ENCODE measurements at places on chromosomes 7 and 10.

DNA sequence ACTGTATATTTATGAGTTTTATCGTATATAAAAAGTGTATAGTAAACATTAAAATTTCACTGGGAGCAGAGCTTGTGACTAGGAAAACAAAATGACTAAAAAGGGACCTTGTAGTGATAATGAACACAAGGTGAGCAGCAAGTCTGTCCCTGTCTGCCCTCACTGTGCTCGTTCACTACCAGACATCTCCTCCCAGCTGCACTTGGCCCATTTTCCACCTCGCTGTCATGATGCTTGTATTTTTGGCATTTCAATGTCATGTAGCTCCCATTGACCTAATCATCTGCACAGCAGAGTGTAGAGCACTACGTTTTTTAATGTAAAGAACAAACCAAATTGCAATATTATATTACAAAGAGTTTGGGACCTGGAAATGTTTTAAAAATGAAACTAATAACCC is 207.2 kb downstream of the ZEB1 start:
- no peak for DNase-seq

DNA sequence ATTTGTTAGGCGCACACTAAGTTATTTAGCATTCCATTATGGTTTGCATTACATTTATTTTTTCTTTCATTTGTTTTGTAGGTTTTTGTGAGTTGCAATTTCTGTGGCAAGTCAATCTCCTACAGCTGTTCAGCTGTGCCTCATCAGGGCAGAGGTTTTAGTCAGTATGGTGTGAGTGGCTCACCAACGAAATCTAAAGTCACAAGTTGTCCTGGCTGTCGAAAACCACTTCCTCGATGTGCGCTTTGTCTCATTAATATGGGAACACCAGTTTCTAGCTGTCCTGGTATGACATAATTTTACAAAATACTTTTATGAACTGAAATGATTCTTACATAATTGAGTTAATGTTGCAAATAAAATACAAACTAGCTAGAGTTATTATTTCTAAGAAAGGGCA is 29.5 kb downstream of the MIOS start:
- DNase-seq, result no peak

GRCh38 chr10:30384701-30385201 is 35.7 kb upstream of the MTPAP start:
- DNase-seq, result peak; percentile 45

DNA sequence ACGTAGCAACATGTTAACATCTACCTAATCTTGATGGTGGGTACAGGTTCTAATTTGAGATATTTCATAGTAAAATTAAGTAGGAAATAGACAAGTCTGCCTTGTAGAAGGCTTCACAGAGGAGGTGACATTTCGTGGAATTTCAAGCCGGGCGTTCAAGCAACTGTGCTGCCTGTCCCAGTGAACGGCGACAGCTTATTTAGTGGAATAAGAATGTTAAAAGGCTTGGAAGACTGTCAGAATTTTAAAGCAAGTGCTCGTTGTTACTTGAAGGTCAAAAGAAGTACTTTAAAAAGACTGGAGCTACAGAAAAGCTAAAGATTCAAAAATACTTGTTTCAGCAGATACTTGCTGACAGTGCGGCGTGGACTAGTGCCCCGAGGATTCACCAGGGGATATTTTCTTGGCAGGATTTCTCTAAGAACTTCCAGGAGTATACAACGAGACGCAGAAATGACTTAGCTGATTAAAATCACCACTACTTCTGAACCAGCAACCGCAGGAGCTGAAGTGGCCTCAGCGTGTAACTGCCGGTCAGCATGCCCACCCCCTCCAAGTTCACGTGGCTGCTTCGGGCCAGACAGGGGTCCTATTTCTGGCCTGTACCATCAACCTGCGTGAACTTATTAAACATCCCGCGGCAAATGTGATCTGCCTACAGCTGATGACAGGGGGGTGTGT is 46.5 kb downstream of the CTBP2 start:
- DNase-seq, result peak; percentile 64

DNA sequence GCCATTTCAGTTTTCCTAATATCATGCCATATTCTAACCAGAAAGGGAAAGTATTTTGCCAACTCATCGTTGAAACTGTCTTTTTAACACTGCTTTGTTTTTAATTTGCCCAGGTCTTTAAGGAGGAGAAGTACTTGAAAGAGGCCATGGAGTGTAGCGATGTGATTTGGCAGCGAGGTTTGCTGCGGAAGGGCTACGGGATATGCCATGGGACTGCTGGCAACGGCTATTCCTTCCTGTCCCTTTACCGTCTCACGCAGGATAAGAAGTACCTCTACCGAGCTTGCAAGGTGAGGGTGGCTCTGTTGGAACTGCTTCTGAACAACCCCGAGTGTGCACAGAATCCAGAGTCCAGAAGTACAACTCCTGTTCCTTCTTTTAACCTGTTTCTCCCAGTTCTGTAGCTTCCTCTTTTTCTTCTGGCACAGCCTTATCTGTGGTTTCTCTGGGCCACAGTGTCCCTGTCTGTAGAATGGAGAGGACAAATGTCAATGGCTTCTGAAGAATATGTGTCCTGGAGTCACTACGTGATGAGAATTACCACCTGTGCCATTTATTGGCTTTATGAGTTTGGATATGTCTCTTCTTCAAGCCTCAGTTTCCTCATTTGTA is 60.1 kb downstream of the LANCL2 start:
- peak; percentile 77 for DNase-seq

- no peak for DNase-seq
Observed at GRCh38 chr10:98167191-98167590, 32.7 kb downstream of the R3HCC1L start.

GRCh38 chr7:80374321-80374720 is 137.5 kb downstream of the GNAT3 start:
- no peak for DNase-seq

- no peak for DNase-seq
Observed at GRCh38 chr10:122490268-122490667, 28.9 kb downstream of the HTRA1 start.

DNA sequence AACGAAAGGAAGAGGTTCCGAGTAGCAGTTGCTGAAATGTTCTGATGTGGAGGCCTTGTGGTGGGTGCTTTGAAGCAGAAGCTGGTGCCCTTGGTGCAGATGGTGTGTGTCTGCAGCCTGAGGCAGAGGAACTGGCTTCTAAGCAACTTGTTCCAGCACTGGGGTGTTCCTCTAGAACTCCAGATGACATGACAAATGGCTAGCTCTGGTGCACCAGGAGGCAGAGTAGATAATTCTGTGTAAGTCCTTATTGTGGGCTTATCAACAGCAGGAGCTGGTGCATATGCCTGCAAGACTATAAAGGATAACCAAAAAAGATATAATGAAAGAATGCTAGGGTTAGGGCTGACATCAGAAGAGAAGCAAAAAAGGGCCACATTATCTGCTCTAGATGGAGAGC is 76.5 kb downstream of the ARL5B start:
- DNase-seq, result peak; percentile 93
